Stimulated activated CD8-positive, alpha-beta memory T cell treated with anti-CD3 and anti-CD28 coated beads, Interleukin-12 subunit alpha, Interleukin-12 subunit beta, amount 100 ng/mL, for 4 hours (primary cell): ENCODE measurements at places on chromosomes 2 and 18.

DNA sequence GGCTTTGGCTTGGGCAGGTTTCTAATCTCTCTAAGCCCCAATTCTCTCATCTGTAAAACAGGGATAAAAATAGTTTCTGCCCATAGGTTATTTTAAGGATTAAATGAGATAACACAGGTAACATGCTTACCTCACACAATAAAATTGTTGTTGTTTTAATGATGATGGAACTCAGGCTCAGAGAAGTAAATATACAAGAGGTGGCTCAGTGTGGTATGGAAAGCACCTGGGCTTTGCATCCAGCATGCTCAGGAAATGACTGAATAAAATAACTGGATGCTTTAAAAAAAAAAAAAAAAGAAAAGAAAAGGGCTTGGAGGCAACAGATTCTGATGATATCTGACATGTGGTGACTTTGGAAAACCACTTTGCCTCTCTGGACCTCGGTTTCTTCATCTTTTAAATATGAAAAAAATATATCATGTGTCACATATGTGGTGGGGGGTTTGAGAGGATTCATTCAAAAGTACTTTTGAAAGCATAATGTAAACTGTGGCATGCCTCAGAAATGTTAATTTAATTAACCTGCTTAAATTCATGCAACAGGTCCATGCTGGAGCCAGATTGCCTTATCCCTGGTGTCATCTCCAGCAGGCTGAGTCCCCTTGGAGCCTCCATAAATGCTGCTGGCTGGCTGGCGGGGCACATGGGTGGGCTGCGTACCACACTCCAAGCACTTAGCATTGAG lies 112.8 kb upstream of the CDC42EP3 start:
- DNase-seq: no peak

DNA sequence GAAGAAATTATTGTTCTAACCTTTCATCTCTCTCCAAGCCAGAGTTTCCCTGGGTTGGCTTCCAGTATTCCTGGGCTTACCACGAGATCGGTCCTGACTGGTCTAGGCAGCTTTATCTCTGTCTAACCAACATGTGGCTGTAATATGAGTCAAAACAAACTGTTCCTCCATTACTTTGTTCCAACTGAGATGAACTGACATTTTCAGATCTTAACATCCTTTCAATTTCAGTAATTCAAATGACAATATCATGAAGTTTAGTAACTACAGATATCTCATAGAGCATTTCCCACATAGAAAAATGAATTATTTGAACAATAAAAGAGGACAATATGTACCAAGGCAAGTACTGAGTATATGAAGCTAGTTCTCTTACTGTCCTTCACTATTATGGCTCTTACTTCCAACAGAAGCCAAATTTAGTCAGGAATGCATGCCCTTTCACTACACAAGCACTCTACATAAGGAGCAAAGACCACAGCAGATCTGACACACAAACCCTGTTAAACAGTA lies 15.5 kb downstream of the SLC25A12 start:
- DNase-seq: no peak

- no peak for DNase-seq
Measured at GRCh38 chr2:70086278-70086837, 919 bp upstream of the PCBP1 start.

DNA sequence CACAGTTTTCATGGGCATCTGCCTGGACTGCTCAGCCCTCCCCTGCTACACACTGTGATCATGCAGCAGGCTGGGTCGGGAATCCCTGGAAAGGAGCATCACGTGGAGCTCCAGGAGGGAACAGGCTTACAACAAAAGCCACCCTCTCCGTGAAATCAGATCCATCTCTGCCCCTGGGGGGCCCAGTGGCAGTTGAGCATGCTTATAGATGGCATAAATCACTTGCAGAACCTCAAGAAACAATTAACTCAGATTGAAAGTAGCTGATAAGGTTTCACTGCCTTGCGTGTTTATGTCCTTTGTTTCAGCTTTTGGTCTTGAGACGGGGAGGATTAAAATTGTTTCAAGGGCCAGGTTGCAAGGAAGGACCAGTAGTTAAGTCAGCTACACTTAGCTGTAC lies 354.8 kb upstream of the MEIS1 start:
- DNase-seq: no peak

GRCh38 chr2:8631465-8632005 lies 50.3 kb upstream of the ID2 start:
- no peak for DNase-seq

DNA sequence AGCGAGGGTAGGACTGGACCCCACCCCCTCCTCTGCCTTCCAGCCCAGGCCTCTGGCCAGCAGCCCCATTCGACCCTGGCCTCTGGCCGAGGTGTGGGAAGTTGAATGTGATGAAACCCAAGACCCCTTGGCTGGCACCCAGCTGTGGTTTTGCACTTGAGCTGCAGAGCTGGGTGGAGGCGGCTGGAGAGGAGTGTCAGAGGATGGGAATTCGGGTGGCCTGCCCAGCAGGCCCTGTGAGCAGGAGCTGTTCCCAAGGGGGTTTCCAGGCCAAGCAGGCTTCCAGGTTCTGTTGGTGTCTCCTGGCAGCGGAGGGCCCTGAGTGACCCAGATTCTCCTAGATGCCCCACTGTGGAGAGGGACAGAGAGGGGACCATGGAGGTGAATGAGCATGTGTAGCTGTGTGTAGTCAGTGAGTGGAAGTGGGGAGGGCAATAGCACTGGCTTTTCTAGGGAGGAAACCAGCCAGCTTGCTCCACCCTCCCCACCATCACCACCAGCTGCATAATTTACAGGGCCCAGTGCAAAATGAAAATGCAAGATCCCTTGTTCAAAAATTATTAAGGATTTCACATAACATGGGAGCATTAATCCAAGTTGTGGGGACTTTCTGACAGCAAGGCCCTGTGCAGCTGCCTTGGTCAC lies 172.2 kb upstream of the HAAO start:
- no peak for DNase-seq

DNA sequence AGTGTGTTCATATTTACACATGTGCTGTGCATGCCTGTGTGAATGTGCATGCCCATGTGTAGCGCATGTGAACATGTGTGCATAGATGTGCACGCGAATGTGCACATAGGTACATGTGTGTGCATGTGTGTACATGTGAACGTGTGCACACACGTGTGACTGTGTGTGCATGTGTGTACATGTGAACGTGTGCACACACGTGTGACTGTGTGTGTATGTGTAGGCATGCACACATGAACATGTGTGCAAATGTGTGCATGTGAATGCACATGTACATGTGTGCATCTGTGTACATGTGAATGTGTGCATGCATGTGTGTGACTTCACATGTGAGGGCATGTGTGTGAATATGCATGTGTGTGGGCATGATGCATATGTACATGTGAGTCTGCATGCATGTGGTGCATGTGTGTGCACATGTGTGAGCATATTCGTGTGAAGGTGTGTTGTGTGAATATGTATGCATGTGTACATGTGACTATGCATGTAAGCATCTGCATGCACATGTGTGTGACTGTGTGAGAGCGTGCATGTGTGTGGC lies 122.4 kb downstream of the PTGR3 start:
- DNase-seq: no peak

DNA sequence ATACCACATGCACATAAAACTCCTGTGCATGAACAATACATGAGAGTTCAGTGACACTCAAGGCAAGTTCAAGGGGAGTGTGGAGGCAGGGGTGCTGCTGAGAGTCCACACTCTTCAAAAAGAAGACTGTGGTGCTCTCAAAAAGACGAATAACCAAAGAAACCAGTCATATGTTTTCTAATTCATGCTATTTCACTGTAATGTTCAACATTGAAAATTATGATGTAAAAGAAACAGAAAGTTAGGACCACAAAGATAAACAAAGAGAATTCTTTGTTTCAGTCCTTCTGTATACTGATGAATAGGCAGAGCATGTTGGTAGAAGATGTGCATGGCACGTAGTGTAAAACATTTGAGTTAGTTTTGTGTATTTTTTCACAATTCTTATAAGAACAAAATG lies 864.2 kb upstream of the LRATD1 start:
- no peak for DNase-seq

GRCh38 chr2:112699984-112700667 lies 20.7 kb upstream of the NT5DC4 start:
- DNase-seq: no peak

DNA sequence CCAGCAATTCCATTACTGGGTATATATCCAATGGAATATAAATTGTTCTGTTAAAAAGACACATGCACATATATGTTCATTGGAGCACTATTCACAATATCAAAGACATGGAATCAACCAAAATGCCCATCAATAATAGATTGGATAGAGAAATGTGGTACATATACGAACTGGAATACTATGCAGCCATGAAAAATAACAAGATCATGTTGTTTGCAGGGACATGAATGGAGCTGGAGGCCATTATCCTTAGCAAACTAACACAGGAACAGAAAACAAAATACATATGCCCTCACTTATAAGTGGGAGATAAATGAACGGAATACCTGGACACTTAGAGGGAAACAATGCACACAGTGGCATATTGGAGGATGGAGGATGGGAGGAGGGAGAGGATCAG lies 355.8 kb downstream of the CCDC85A start:
- DNase-seq: no peak

GRCh38 chr2:17793296-17793695 lies 23.0 kb upstream of the MSGN1 start:
- DNase-seq: no peak

GRCh38 chr18:63683152-63683551 lies 19.6 kb upstream of the SERPINB11 start:
- DNase-seq: no peak

GRCh38 chr2:164457271-164457670 lies 164.0 kb downstream of the GRB14 start:
- no peak for DNase-seq
